NCI-H524 treated with DMSO at 0.1 percent for 48 hours (cell line): ENCODE measurements at places on chromosomes 5 and 9.

- no peak for DNase-seq
These were observed 1.9 kb upstream of the PPP2CA start for GRCh38 chr5:134227776-134228175.

DNA sequence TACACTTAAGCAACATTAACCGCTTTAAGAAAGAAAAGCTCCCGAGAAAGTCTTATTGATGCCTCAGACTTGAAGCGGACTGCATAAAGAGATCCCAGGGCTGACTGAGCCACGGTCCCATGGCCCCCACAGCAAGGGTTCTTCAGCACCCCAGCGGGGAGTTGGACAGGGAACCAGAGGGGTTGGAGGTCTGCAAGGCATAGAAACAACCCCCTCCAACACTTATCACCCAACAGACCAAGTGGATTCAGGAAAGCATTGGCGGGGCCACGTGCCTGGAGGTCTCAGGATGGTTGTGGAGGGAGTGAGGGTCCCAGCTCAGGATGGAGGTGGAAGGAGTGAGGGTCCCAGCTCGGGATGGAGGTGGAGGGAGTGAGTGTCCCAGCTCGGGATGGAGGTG lies 143.7 kb upstream of the IRX2 start:
- no peak for DNase-seq

GRCh38 chr9:69519470-69520240 lies 152.5 kb downstream of the APBA1 start:
- DNase-seq = no peak

DNA sequence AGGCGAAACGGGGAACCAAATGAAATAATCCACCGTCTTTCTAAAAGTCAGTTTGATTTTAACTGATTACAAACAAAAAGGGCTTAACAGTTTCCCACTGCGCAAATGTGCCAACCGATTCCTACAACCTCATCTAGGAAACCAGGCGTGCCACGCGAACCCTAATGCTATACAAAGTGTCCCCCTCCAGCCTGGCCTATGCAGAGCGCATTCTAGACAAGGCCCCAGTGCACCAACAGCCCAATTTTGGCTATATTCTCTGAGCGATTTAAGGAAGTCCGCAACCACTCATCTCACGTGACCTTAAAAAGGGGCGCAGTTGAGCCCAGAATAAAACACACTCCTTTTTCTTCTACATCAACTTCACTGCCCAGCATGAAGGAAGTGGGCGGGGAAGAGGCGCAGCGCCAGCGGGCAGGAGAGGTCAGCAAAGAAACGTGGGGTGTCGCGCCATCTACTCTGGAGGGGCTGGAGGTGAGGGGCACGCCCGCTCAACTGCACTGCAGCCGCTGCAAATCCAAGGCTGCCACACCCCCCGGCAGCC lies 779 bp downstream of the FAM13B start:
- DNase-seq = no peak

DNA sequence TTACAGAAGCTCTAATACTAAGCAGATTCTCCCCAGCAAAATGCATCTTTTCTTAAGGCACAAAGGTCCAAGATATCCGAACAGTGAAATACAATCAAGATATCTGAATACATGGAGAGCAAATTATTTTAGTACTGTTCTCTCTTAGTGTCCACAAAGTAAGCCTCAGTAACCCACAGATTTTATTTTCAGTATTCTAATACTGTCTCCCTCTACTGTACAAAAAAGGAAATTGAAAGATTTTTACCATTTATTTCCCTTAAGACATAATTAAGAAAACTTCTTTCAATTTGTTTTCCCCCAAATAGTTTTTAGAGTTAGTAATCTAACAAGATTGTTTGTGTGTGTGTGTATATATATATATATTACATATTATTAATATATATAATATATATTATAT lies 24.7 kb upstream of the NOL6 start:
- DNase-seq = no peak

DNA sequence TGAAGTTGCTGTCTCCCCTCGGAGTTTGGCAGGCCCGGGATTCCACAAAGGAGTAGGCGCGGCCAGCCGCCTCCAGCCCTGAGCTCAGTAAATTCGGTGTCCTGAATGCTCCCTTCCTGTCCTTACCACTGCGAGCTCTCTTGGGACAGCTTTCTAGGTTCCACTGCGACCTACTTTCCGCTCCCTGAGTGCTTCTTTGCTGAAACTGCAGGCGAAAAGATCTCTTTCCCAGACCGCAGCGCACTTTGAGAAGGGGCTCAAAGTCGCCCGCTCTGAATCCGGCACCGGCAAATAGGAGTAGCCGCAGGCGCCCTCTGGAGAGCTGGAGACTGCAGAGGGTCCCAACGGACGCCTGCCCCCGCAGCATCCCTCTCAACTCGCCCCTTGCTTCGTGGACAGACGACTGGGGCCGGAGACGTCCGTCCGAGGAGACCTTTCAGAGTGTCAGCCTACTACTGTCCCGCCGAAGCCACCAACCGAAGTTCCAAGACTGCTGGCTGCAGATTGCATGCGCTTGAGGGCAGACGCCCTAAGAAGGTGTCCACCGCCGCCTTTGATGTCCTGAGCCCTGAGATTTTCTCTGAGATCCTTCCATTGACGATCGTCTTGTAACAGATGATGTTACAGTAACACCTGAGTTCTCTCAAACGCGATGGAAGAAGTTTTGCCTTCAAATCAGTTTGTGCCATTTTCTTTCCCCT lies 96.0 kb downstream of the ANXA2R start:
- no peak for DNase-seq

DNA sequence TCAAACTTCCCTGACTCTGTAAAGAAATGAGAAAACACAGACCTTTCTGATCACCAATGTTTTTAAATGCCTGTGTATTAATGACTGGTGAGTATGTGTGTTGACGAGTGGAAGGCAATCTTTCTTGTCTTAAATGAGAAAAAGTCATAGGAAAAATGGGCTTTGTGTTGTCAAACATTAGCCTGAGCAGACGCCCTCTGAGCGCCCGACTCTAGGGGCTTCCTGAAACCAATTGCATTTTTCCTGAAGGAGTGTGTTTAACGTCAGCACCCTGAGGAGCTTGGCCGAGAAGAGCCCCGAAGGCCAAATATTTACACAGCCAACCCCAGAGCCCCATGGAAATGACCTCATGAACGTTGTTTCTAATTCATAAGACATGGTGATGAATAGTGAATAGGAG lies 154.3 kb downstream of the PHF2 start:
- no peak for DNase-seq

DNA sequence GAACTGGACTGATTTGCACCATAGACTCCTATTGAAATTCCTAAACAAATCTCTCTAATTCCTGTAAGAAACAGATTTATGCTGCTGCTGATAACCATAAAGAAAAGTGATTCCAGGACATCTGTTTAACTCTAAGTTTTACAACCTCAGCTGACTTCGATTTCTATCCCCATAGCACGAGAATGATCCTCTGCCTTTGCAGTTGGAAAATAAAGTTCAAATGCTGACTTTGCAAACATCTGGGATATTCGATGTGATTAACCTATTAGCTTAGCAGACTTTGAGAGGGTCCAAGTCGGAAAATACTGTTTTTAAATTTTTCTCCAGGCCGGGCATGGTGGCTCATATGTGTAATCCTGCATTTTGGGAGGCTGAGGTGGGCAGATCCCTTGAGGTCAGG lies 247.3 kb downstream of the PSAT1 start:
- no peak for DNase-seq
